ENCODE measurements at places on chromosomes 1 and 21.

GRCh38 chr1:9265968-9266367 lies 26.7 kb upstream of the SPSB1 start:
- no peak for DNase-seq

DNA sequence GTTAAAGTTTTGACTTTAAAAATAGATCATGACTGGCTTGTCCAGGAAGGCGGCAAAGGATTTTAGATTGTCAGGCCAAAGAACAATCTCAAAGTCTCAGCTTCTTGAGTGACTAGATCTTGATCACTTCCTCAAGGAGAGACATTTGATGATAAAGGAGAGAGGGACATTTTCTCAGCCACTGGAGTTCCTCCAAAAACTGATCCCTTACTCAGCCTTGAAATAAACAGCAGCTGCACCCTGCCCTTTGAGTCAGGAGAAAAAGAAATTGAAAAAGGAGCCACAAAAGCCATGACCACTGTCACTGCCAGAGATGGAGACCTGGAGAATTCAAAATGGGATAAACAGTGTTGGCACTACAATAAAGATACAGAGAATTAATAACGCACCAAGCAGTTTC lies 288.4 kb upstream of the PRMT6 start:
- DNase-seq = no peak

- no peak for DNase-seq
Measured at GRCh38 chr1:116842654-116843053, 67.1 kb upstream of the PTGFRN start.

- DNase-seq = no peak
Measured at GRCh38 chr1:14011888-14012287, 311.9 kb downstream of the PRDM2 start.

GRCh38 chr1:43577655-43578542 lies 47.2 kb downstream of the PTPRF start:
- DNase-seq = no peak

DNA sequence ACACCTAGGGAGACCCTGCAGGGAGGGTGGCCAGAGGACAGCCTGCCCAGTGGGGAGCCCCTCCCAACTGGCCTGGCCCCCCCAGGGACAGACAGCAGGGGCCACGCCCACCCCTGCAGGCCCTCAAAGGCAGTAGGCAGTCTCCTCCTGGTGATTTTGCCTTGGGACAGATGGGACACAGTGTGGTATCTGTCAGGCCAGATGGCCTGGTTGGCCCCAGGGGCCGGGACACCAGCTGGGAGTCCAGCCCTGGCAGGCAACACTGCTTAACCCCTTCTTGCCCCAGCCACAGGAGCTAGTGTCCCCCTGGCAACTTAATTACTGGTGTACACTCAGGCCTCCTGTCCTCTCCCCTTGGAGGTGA lies 17.8 kb downstream of the IFFO2 start:
- no peak for DNase-seq

DNA sequence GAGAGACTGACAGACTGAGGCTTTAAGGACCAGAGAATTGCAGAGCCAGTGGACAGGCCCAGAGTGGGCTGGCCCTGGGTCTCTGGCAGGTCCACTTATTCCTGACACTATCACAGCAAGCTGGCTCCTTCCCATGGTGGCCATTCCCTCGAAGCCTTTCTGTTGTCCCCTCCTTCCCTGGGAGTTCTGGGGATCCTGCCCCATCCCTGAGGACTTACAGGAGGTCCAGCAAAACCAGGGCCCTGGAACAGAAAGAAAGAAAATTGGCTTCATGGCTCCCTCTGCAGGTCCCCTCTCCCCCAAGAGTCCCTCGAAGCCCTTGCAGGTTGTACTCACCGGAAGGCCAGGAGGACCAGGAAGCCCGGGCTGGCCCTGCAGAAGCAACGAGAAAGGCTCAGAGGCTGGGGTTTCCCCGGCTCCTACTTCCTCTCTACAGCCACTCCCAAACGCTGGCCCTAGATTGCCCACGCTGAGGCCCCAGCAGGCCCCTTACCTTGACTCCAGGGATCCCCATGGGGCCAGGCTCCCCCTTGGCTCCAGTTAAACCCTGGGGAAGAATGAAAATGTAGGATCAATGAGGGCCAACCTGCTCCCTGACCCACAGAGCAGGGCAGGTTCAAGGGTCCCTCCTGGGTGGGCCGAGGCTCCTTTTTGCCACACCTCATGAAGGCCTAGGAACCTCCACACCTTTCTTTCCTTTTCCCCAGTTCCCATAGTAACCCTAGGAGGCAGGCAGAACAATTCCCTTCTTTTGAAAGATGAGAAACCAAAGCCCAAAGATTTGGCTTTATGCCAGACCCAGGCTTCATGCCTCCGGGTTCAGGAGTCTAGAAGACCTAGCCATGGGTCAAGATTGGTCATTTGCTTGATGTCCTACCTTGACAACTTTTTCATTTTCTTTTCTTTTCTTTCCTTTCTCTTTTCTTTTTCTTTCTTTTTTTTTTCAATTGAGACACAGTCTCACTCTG lies 4.6 kb downstream of the COL9A2 start:
- DNase-seq = no peak

- no peak for DNase-seq
Measured at GRCh38 chr1:108669679-108670078, 8.8 kb upstream of the HENMT1 start.

- DNase-seq = no peak
Measured at GRCh38 chr1:28134651-28135207, 41.8 kb downstream of the PTAFR start.

DNA sequence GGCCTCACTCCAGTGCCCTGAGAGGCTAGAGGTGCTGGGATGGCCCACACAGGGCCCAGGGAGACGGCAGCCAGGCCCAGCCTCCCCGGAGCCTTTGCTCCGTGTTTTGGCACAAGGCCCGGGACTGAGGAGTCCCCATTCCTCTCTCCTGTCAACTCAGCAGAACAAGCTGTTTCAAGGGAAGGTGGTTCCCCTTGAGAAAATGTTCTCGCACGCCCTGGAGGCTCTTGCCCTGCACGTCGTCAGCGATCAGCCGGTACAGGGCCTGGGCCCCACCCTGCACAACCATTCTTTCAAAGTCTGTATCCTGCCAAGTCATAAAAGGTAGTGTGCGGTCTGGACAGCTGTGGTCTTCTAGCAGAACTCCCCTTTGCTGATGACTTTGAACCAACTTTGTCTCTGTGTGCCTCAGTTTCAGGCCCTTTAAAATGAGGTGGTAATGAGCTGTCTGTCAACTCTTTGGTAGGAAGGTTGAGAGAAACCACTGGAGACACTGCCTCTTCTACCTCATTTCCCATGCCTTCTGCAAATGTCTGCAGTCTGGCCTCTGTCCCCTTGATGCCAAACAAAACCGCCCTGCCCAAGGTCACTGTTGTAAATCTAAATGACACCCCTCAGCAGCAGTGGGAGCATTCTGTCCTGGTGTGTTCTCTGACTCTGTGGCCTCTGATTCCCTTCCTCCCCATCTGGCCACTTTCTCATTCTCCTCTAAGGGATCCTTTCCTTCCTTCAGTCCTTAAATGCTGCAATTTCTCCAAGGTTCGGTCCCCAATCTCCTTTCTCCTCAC lies 138.6 kb upstream of the JUN start:
- DNase-seq = no peak

DNA sequence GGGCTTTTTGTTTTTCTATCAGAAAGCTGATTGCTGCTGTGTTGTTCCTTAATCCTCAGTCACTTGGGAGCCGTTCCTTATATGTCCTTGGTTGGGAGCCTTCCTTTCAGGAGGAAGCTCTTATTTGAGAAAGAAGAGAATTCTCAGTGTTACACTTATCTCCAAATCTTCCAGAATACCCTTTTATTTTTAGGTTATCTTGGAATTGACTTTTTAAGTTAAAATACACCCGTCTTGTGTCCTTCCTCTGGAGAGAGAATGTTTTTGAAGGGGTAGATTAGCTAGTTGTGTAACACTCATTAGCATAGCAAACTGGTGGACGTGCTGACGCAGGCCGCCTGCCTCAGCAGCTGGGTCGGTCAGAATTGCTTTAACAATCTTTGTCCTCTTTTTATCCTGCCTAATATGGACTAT lies 42.1 kb downstream of the LRRC8B start:
- no peak for DNase-seq

DNA sequence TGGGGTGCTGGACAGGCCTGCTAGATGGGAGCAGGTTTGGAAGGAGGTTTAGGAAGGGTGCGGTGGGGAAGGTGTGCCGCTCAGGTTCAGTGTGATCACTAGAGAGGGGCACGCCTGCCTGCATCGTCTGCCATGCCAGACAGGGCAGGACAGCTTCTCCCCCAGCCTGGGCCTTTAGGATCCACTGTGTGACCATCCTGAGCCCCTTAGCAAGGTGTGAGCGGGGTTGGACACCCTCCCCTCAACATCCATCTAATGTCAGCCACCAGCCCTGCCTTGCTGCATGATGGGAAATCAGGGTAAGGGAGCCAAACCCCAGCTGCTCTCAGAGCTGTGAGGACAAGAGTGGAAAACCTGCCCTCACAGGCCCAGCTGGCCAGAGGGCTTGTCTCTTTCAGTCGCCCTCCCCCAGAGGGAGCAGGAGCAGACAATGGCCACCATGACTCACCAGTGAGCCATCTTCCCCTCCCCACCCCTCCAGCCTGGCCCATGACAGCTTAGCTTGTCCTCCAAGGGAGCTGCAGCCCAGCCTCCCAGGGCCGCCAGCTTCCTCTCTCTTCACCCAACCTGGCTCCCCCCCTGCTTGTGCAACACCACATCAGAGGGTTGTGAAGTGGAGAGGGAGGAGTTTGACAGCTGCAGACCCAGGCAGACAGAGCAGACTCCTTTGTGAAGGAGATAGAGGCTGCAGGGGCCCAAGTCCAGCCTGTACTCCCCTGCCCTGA lies 37.0 kb downstream of the NUAK2 start:
- DNase-seq = no peak

DNA sequence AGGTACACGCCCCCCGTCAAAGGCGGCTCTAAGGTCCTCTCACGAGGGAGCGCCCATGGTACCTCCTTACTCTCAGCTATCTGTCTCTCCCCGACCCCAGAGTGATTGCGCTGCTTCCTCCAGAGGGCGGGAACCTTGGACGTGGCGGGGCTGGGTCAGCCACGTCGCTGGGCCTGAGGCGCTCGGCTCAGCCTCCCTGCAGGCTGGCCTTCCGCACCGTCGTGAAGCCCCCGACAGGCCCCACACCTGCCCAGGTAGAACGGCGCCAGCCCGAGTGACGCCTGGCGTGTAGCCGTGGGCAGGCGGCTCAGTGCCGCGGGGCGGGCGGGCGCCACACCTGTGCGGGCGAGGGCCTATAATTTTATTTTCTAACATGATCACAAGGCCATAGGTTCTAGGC lies 122.2 kb upstream of the BEND5 start:
- DNase-seq = no peak

DNA sequence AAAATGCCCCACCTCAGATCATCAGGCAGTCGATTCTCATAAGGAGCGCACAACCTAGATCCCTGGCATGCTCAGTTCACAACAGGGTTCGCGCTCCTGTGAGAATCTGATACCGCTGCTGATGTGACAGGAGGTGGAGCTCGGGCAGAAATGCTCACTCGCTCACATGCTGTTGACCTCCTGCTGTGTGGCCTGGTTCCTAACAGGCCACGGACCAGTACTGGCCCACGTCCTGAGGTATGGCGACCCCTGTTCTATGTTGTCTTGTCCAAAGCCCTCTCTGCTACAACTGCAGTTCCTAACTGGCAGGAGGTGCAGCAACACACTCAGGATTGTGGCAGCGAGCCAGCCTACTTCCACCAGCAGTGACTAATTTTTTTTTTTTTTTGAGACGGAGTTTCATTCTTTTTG lies 70.6 kb downstream of the CLSTN1 start:
- DNase-seq = no peak

- DNase-seq = no peak
Measured at GRCh38 chr21:41369920-41370839, 8.4 kb downstream of the MX2 start.

DNA sequence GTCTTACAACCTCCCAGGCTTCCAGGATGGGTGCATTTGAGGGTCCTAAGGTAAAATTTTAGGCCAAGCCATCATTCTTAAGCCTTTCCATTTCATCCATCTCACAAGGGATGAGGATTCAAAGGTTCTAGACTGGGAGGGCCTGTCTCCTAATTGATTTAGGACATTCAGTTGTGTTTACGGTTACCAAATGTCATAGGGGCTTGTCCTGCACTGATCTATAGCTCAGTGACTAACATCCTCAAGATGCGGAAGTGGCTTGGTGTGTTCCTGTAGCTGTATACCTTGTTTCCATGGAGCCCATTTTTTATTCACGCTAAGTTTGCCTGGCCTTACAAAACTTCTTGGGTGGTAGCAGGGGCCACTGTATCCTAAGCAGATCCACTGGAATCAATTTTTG lies 52.8 kb downstream of the DUSP10 start:
- no peak for DNase-seq

DNA sequence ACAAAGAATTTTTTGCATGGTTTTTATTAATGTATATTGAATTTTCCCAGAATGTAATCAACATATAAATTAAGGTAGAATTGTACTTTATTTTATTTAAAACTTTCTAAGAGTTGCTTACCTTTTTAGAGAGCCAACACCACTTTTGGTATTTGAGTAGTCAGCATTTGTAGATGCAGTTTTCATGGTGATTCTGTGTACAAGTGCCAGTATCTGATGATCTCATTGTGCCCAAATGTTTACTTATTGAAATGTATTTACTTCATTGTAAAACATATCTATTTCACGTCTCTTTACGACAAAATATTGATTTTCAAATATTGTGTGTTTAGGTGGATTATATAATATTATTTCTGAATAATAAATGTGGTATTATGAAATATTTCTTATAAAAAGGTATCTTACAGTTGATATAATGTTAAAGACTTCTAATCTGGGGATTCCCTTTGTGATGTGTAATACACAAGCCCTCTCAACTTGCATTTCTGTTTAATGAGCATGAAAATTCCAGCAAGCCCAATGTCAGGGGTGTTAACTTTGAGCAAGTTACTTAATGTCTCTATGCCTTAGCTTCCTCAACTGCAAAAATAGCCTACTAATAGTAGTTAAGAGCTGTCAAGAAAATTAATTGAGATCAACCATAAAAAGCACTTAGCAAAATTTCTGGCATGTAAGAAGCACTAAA lies 141.8 kb upstream of the ZNF648 start:
- DNase-seq = no peak

DNA sequence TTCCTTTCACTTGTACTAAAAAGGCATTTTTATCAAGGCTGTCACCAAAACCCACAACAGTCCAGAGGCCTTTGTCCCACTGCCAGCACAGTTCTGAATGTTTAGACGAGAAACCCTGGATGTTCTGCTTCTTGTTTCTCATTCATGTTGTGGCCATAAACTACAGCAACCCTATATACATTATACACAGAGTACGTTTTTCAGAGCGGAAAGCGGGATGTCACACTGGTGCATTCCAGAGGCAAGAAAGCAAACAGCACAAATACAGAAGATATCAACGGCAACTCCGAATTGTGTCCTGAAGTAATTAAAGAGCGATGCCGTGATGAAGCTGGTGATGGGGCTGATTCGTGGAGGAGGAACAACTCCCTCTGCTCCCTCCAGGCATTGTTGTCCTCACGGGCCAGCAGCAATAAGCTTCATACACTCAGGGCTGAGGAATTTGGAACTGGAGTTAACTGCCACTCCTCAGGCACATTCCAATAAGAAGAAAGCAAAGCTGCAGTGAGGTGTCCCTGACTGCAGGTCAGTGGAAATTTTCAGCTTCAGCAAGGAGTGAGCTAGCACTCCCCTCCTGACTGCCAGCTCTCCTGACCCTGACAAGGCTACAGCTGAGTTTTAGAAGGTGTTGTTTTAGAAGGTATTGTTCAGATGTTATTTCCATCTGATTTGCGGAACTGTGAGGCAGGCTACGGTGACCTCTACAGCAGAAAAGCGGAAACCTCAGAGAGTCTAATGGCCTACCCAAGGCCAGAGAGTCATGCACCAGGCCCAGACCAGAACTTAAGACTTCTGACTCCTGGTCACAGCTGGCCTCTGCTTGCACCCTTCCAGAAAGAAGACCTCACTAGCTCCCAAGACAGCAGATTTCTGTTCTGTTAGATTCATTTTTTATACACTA lies 149.0 kb downstream of the TGFBR3 start:
- DNase-seq = no peak
